ENCODE measurements at places on chromosomes 6 and 20. TPM values are rescaled to one million over a fixed set of nuclear protein-coding genes. Genes with fewer than 3 reads are reported as not detected.

Gene FBXO30
- 3.4 TPM for total RNA-seq

GRCh38 chr6:74402781-74403180 is 706.8 kb downstream of the CD109 start:
- DNase-seq, result no peak

- no peak for DNase-seq
Observed at GRCh38 chr20:18428490-18429173, 38.2 kb downstream of the DZANK1 start.

Gene MEP1A
- total RNA-seq, result not detected

- no peak for DNase-seq
Observed at GRCh38 chr6:36504982-36505381, 42.3 kb downstream of the STK38 start.

GRCh38 chr6:21521276-21521675 is 72.3 kb upstream of the SOX4 start:
- DNase-seq, result no peak

- DNase-seq, result no peak
Observed at GRCh38 chr20:272718-273117, 15.2 kb downstream of the DEFB132 start.

DNA sequence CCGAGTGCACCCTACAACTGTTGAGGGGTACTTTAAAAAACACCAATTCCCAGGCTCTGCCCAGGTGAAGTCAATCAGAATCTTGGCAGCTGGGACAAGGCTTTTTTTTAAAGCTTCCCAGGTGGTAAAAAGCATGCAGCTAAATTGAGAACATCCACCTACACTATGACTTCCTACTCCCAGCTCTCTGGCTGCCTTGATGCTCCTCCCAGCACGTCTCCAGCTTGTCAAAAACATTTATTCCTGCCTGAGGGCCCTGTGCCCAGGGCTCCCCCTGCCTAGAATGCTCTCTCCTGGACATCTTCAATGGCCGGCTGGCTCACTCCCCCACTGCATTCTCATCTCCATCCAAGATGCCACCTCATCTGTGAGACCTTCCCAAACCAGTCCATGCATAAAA is 9.9 kb downstream of the ZBTB24 start:
- DNase-seq, result no peak

Gene CST4
- not detected for total RNA-seq

DNA sequence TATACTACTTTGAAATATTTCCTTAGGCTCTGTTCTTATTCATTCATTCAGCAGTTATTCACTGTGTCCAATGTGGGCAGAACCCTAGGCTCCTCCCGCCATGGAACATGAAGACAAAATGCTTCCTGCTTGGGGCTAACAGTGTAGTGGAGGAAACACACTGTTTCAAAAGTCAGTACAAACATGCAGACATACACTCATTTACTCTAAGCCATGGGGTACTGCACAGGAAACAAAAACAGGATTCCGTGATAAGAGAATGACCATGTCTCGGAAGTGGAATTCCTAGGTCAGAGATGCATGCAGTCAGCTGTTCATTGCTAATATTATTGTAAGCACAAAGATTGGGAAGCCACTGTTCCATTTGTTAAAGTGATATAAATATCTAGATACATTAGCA is 18.4 kb upstream of the FAM209A start:
- no peak for DNase-seq

- DNase-seq, result no peak
Observed at GRCh38 chr6:154602708-154603107, 92.2 kb upstream of the CNKSR3 start.

GRCh38 chr6:69894578-69895347 is 28.4 kb downstream of the COL19A1 start:
- no peak for DNase-seq

GRCh38 chr20:63519668-63520503 is 679 bp upstream of the PPDPF start:
- DNase-seq, result peak; percentile 74

DNA sequence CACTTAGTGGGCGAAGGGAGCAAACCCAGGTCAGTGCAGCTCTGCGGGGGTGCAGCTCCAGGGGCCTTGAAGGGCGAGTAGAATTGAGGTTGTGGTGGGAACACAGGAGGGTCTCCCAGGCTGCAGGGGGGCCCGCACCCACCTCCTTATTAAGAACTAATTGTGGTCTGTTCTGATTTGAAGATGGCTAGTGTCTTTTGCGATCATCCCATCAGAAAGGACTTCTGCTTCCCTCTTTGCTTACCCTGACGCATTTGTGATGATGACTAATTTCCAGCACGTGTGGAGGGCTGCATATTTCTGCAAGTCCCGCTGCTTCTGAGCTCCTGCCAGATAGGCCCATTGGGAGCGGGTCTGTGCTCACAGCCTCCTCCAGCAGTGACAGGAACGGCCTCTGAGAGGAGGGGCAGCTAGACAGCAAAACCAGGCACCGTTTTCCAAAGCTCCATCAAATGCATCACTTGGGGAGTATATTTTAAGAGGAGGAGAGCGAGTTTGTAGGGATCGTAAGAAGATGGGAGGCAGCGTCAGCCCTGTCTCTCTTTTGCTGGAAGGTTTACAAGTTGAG is 268.9 kb downstream of the CDH4 start:
- no peak for DNase-seq

Gene PGM3
- total RNA-seq, result 17.5 TPM

GRCh38 chr6:24743265-24743943 is 24.4 kb upstream of the C6orf62 start:
- peak; percentile 52 for DNase-seq

DNA sequence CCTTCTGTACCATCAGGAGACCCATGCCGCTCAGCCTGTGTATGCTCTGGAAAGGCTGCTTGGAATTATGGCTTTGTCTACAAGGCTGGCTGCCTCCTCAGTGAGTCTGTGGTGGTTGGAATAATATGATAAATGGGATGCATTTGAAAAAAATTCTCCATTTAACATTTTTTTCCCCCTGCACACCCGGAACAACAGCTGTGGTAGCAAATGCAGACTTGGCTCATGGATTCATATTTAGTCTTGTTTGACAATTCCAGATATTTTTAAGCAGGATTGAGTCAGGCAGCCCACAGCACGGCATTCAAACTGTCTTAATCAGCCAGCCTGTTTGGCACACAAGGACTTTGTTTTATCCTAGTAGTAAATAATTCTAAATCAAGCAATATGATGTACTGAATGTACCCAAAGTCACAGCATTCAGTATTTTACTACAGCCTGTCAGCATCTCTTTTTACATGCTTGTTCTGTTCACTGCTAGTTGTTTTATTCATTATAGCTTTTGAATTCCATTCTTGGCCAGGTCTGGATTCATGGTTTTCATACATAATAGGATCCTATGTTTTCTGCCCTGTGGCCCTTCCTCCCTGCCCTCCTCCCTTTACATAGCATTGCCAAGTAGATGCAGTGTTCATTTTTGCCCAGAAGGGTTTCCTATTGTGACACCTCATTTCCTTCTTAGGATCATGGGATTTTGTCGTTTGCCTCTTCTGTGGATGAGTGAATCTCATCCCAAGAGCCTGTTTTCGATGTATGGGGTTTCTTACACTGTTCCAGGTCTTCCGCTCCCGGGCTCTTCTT is 68.1 kb downstream of the LRRC1 start:
- no peak for DNase-seq

Gene UBE2C
- 149 TPM for total RNA-seq

Gene PHF3
- 50.3 TPM for total RNA-seq

GRCh38 chr6:48619771-48620170 is 508.8 kb upstream of the PTCHD4 start:
- DNase-seq, result no peak

Gene TP53TG5
- total RNA-seq, result not detected

DNA sequence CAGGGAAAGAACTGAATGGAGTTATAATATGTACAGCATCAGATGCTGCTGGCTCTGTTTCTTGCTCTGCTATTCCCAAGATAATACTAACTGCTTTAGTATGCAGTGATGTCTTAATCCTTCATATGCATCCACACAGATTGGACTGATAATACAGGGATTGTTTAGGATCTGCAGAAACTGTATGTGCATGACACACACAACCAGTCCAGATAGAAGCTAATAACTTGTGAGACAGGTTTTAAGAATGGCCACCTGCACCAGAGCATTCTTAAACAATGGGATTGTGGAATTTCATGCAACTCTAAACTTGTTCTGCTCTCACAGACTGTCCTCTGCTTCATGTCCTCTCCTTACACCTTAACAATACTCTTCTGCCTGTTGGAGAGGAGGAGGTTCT is 90.9 kb downstream of the SPTLC3 start:
- DNase-seq, result no peak

Gene CST7
- 48.5 TPM for total RNA-seq

DNA sequence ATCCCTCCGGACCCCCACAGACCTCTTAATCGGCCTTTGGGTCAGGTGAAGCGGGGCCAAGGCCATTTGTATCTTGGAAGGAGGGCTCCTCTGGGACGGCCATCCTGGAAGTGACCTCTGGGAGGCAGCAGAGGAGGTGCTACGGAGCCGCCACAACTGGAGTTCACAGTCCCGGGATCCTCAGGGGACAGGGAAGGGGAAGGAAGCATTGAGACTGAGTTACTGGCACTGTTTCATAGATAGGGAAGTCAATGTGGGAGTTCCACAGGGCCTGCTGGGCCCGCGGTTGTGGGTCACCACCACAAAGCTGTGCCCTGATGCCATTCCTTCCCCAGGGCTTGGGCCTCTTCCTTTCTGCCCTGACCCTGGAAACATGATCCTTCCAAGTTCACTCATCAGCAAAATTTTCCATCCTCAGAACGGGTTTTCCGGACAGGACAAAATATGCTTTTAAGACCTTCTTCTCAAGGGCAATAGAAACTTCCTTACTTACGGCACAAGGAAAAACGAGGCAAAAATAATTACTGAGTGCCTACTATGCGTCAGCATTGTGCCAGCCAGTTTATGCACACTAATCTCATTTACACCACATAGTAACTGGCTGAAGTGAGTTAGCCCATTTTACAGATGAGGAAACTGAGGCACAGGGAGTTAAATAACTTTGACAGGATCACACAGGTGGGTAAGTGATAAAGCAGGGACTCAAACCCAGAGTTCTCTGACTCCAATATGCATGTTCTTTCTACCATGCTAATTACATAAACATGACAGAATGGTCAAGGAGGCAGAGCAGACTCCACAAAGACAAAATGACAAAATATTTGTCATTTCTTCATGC is 143.8 kb downstream of the UNC5CL start:
- no peak for DNase-seq

Gene FAM162B
- total RNA-seq, result not detected

Gene RBBP9
- total RNA-seq, result 15.8 TPM

- peak; percentile 60 for DNase-seq
Observed at GRCh38 chr6:142900227-142900971, 44.6 kb downstream of the HIVEP2 start.

DNA sequence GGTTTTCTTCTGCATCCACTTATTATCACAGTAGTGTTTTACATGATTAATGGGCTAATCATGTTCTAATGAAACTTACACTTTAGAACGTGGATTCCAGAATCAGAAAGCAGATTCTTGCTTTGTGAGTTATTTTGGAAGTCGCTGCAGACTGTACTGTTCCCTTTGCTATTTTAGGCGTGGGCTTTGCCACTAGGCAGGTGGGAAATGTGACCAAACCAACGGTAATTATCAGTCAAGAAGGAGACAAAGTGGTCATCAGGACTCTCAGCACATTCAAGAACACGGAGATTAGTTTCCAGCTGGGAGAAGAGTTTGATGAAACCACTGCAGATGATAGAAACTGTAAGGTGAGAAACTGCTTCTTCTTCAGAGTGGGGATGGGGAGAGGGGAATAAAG is 598 bp downstream of the FABP7 start:
- no peak for DNase-seq

GRCh38 chr20:41371371-41371770 is 4.8 kb upstream of the EMILIN3 start:
- no peak for DNase-seq
